Lung (tissue), 17 donors: ENCODE measurements at places on chromosomes 12 and 14. TPM values are rescaled to one million over a fixed set of nuclear protein-coding genes. Genes with fewer than 3 reads are reported as not detected.

Gene ACSS3
- total RNA-seq = 85.5 TPM

Gene ASPG
- total RNA-seq = 4.7 TPM

Gene GPR162
- 36.0 TPM for total RNA-seq

Gene SLC35F4
- total RNA-seq = not detected

Gene ST8SIA1
- 5.3 TPM for total RNA-seq

Gene A2ML1
- not detected for total RNA-seq

Gene KRT72
- total RNA-seq = not detected

- DNase-seq = no peak
- H3K27ac ChIP-seq = no peak overlapping the region
- H3K4me1 ChIP-seq = peaks cover 1% of the 10 kb centered on the region
Measured at GRCh38 chr12:89070603-89071002, 281.7 kb downstream of the DUSP6 start.

- H3K27ac ChIP-seq = peak overlapping the region; percentile 33
- H3K27me3 ChIP-seq = no peaks in the 10 kb centered on the region
- H3K4me3 ChIP-seq = no peak overlapping the region
- DNase-seq = no peak
- H3K4me1 ChIP-seq = peaks cover 4% of the 10 kb centered on the region
Measured at GRCh38 chr14:54610051-54610977, 43.4 kb downstream of the SAMD4A start.

GRCh38 chr14:31564194-31564593 is 3.0 kb downstream of the NUBPL start:
- H3K4me1 ChIP-seq = peaks cover 5% of the 10 kb centered on the region
- peaks cover 7% of the 10 kb centered on the region for H3K36me3 ChIP-seq
- no peak overlapping the region for H3K27ac ChIP-seq
- DNase-seq = no peak
- H3K4me3 ChIP-seq = no peak overlapping the region

DNA sequence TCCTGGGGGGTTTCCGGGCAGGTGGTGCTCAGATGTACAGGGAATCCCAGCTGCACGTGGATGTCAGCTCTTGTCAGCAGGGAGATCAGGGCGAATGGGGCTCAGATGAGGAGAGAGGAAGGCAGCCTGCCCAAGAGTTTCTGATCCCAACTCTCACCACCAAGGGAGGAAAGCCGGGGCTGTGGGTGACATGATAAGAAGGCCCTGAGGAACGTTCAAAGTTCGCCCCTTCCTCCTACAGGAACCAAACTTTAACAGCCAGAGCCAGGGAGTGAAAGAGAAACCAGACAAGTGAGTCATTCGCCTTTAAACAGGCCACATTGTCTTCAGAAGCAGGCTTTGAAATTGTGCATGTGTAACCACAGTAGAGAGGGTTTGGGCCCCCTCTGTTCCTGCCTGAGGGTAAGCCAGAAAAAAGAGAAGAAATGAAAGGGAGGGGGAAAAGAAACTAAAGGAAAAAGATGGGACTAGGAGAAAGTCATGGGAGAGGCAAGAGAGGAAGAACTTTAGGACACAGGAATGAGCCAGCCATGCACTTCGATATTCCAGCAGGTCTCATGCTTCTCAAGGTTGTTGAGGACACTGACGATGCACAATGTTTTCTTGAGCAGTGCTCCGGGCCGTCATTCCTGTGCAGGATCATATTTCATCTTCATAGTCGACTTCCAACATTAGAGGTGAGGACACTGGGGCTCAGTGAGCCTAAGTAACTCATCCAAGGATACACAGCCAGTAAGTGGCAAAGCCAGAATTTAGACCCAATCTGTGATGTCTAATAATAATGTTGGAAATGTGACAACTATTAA is 691.4 kb upstream of the TBX3 start:
- no peaks in the 10 kb centered on the region for H3K4me1 ChIP-seq
- DNase-seq = no peak
- no peak overlapping the region for H3K4me3 ChIP-seq
- no peak overlapping the region for H3K27ac ChIP-seq

- no peaks in the 10 kb centered on the region for H3K4me1 ChIP-seq
- no peak overlapping the region for H3K27ac ChIP-seq
- H3K36me3 ChIP-seq = no peaks in the 10 kb centered on the region
Measured at GRCh38 chr12:54967461-54967860, 17.1 kb downstream of the TESPA1 start.

- H3K36me3 ChIP-seq = no peaks in the 10 kb centered on the region
- no peaks in the 10 kb centered on the region for H3K27me3 ChIP-seq
- H3K4me3 ChIP-seq = no peak overlapping the region
- no peak overlapping the region for H3K27ac ChIP-seq
- H3K4me1 ChIP-seq = peaks cover 12% of the 10 kb centered on the region
Measured at GRCh38 chr14:69501423-69501838, 16.9 kb downstream of the PLEKHD1 start.

DNA sequence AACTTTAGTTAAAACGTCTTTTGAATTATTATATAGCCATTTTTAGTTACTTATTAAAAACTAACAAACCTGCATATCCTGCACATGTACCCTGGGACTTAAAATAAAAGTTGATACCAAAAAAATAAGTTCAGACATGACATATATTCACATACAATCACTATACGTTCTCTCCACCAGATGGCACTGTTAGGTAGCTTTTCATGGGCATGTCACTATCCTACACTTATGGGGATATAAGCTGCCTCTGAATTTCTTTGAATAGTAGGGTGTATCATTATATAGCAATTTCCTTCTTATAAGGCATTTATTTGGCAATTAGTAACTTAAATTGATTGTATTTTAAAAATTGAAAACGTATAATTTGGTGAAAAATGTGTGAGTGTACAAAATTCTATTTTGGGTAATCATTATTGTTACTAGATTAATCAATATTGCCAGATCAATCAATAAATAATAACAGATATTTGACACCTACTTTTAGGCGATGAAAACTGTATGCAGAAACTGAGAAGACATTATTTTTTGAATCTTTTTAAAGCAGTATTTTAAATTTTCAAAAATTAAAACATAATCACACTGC is 31.8 kb upstream of the OR10A7 start:
- H3K4me1 ChIP-seq = no peaks in the 10 kb centered on the region
- H3K27ac ChIP-seq = no peak overlapping the region
- no peaks in the 10 kb centered on the region for H3K36me3 ChIP-seq
- DNase-seq = peak; percentile 92

GRCh38 chr14:89373185-89373584 is 43.8 kb downstream of the FOXN3 start:
- no peaks in the 10 kb centered on the region for H3K27me3 ChIP-seq
- no peak overlapping the region for H3K27ac ChIP-seq
- no peak for DNase-seq
- H3K4me3 ChIP-seq = no peak overlapping the region

DNA sequence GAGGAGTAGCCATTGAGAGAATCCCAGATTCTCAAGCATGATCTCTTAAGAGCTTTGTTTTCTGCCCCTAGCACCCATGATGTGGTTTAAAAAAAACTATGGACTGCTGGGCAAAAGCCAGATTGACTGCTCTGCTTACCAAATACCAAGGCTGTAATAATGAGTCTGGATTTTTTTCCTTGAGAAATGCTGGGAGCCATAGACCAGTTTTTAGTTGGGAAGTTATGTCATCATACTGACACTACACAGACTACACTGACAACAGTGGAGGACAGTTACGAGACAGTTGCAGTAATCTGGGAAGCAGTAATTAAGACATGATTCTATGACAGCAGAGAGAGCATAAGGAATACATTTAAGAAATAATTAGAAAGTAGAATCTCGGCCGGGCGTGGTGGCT is 35.8 kb downstream of the SPATA7 start:
- DNase-seq = no peak
- no peak overlapping the region for H3K27ac ChIP-seq
- H3K4me3 ChIP-seq = no peak overlapping the region

DNA sequence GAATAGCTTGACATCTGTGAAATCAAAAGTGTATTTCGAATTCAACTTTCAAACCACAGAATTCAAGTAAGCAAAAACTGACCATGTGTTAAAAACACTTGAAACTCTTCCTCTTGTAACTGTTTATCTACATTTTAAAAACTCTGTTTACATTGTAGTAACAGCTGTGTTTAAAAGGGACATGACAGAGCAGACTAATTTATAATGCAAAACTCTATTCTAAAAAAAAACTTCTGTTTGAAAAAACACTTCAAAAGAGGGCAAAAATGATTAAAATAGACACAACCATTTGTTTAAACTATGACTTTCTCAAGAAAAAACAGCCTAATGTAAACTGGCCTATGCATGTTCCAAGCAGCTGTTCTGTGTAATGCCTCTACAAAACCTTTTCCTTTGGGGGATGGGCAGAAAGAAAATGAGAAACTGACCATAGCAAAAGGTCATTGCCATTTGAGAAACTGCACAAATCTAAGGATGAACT is 149.1 kb upstream of the HMGA2 start:
- H3K4me3 ChIP-seq = no peak overlapping the region
- no peak overlapping the region for H3K27ac ChIP-seq
- DNase-seq = no peak

- peak overlapping the region; percentile 69 for H3K27ac ChIP-seq
- H3K4me1 ChIP-seq = peaks cover 3% of the 10 kb centered on the region
- DNase-seq = peak; percentile 45
- no peaks in the 10 kb centered on the region for H3K27me3 ChIP-seq
Measured at GRCh38 chr12:124625867-124626675, 58.7 kb upstream of the NCOR2 start.

DNA sequence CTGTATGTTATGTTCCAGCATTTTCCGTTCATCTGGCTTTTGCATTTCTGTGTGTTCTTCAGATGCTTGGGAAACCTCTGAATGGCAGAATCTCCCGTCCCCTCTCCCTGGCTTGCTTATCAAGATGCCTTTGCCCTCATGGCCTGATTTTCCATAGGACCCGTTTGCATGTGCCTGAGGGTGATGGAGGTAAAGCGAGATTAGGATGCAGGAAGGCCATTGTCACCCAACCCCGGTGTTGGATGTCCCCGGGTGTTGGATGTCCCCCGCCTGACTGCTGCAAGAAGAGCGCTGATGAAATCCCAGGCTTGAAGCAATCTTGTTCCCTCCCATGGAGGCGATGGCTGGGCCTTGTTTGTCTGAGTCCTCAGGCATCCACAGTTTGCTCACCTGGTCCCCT is 9.6 kb downstream of the BRI3BP start:
- no peak overlapping the region for H3K4me3 ChIP-seq
- no peaks in the 10 kb centered on the region for H3K27me3 ChIP-seq
- H3K4me1 ChIP-seq = no peaks in the 10 kb centered on the region
- DNase-seq = no peak

GRCh38 chr12:130633771-130634170 is 82.3 kb downstream of the RIMBP2 start:
- no peaks in the 10 kb centered on the region for H3K36me3 ChIP-seq
- no peaks in the 10 kb centered on the region for H3K4me1 ChIP-seq
- H3K4me3 ChIP-seq = no peak overlapping the region
- peak; percentile 46 for DNase-seq

- H3K36me3 ChIP-seq = no peaks in the 10 kb centered on the region
- H3K4me3 ChIP-seq = no peak overlapping the region
- H3K27ac ChIP-seq = no peak overlapping the region
- H3K27me3 ChIP-seq = no peaks in the 10 kb centered on the region
Measured at GRCh38 chr14:23185063-23185462, 1.6 kb upstream of the SLC7A8 start.

- no peaks in the 10 kb centered on the region for H3K36me3 ChIP-seq
- H3K4me1 ChIP-seq = no peaks in the 10 kb centered on the region
- H3K27ac ChIP-seq = peak overlapping the region; percentile 94
- no peaks in the 10 kb centered on the region for H3K27me3 ChIP-seq
- no peak overlapping the region for H3K4me3 ChIP-seq
Measured at GRCh38 chr12:52280319-52280795, 5.9 kb downstream of the KRT86 start.

DNA sequence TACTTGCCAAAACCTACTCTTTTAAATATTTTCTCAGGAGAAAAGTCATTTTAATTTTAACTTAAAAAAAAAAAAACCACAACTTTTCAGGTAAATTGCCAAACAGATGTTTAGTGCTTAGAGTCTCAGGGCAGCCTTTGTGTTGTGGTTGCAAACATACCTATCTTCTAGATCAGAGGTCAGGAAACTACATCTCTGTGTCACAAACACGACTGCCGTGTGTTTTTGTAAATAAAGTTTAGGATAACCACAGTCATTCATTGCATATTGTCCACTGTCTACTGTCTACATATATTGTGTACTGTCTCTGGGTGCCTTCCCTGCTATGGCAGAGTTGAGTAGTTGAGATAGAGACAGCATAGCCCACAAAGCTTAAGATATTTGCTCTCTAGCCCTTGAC is 48.9 kb downstream of the DYRK2 start:
- H3K4me1 ChIP-seq = peaks cover 27% of the 10 kb centered on the region
- H3K36me3 ChIP-seq = no peaks in the 10 kb centered on the region
- H3K27ac ChIP-seq = no peak overlapping the region
- no peaks in the 10 kb centered on the region for H3K27me3 ChIP-seq
- no peak overlapping the region for H3K4me3 ChIP-seq

DNA sequence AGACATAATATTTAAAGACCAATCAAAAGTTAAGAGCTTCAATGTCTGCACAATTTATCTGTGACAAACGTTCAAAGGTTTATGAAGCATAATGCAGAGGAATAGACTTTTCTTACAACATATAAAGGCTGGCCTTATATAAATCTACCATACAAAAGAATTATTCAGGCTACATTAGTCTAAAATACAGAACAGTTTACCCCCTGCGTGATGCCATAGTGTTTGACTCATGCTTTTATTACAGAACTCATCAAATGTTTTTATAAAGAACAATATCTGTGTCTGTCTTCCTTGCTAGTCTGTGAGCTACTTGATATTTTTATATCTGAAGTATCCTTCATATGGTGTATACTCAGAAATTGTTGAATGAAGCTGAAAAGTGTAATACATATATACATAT is 1084.5 kb upstream of the FLRT2 start:
- H3K4me1 ChIP-seq = peaks cover 8% of the 10 kb centered on the region
- H3K4me3 ChIP-seq = no peak overlapping the region
- no peak overlapping the region for H3K27ac ChIP-seq
- no peak for DNase-seq
- H3K36me3 ChIP-seq = no peaks in the 10 kb centered on the region
- H3K27me3 ChIP-seq = no peaks in the 10 kb centered on the region

- H3K27me3 ChIP-seq = no peaks in the 10 kb centered on the region
- H3K4me3 ChIP-seq = no peak overlapping the region
- DNase-seq = no peak
Measured at GRCh38 chr14:31763041-31763440, 201.8 kb downstream of the NUBPL start.

DNA sequence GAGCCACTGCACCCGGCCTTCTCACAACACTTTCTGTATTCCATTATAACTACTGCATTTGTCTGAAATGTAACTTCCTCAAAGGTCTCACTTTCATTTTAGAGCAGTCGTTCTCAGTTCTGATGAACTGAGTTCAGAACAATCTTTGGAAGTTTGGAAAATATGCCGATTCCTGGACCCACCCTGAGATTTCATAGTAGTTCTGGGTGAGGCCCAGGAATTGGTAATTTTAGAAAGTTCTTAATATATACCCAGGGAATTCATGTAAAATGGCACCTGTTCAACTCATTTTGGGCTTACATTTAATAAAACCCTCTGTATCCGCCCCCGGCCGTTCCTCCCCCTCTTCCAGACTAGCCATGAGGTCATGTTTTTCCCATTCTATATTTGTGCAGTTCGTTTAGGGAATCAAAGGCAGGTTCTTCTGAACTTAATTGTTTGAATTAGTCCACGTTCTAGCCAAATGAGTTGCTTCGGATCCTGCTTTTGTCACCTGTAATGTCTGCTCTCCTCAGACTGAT is 5.9 kb downstream of the GSG1 start:
- H3K36me3 ChIP-seq = no peaks in the 10 kb centered on the region
- no peak for DNase-seq
- peak overlapping the region; percentile 64 for H3K27ac ChIP-seq
- peaks cover 17% of the 10 kb centered on the region for H3K4me1 ChIP-seq
- H3K4me3 ChIP-seq = no peak overlapping the region
